ENCODE measurements at places on chromosomes 5 and 9.

DNA sequence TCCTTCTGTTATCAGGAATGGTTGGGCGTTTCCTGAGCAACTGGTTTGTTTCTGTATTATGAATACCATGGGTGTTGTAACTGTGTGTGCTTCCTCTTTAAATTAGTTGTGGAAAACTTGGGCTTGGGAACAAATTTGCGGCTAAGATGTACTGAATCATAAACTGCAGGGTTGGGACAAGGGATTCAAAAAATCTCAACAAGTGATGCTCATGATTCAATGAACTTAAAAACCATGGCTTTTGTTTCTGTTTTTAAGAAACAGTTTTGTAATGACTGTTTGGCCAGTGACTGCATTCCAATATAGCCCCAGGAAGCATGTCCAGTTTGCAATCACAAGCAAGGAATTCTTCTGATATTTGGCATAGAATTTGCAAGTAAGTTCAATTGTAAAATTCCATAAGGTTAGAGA is 657.5 kb upstream of the WWC1 start:
- no peak for DNase-seq

DNA sequence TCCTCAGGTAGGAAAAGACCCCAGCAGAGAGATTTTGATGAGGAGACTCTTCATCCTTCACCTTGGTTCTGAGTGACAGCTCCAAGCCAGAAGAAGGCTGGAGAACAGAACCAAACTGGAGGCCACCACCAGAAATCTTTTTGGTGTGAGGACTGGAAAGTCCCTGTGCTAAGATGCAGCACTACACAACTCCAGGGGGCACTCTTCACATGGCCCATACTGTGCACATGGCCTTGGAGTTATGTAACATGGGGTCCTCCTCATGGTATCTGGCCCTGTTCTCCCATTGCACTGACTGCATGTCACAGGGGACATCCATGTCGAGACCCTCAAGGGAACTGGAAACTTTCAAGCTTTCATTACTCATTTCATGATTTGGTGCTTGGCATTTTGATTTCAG is 17.3 kb upstream of the STX17 start:
- no peak for DNase-seq

DNA sequence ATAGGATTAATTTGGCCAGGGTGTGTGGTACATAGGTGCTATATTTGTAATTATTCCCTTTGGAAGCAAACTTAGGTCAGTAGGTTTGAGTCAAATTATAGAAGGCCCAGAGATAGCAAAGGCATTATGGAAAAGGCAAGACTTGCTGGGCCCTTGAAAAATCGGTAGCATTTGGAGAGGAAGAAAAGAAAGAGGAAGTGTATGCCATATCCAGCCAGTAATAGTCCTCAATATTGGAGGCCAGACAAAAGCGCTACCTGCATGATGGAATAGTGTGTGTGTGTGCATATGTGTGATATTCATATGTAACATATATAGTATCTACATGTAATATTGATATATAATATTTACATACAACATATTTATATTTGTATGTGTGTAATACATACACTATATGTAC is 146.1 kb downstream of the GHR start:
- DNase-seq = no peak

DNA sequence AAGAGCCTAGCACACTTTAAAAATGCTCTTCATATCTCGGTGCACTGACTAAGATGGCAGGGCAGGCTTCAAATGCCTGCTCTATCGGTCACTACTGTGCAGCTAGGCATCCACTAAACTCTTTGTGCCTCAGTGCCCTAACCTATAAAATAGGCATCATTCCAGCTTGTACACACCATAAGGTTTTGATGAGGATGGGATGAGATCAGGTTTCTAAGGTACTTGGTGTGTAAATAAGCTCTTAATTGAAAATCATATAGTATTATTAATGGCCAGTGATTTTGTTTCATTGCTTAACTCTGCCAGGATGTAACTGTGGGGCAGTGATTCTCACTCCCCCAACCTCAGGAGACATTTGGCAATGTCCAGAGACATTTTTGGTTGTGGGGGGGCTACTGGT is 78.5 kb downstream of the ALDH1A1 start:
- no peak for DNase-seq

DNA sequence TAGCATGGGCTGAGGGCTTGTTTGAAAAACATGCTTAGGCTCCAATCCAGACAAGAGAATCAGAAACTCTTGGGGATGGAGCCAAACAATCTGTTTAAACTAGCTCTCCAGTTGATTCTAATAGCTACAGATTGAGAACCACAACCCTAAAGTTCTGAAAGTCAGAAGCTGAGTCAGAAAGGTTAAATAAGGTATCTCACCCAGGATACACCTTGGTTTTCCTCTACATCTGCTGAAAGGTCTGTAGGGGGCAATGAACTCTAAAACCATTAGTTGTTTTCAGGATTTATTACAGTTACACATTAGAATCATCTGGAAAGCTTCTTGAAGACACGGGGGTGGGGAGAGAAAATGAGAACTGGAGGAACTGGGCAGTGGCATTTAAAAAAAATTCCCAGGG is 5.7 kb downstream of the GFM2 start:
- DNase-seq = no peak

DNA sequence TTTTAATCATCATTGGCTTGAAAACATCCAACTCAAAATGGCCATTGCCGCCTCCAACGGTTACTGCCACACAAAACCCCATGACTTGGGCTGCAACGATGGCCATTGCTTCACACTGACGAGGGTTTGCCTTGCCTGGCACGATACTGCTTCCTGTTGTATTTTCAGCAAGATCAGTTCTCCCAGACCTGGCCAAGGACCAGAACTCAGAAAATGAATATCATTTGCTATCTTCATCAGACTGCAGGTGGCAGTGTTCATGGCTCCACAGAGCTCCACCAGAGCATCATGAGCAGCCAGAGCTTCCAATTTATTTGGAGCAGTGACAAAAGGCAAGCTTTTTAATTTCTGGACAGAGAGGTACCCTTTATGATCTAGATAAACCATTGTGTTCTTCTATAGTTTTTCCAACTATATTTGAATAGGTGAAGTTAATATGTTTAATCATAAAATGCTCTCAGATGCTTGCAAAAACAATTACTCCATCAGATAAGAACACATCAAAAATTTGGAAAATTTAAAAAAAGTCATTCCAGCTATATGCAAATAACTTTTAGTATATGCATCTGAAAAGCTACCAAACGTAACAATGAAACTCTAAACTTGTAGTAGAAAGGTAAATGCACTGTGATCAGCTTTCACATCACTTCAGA is 10.4 kb downstream of the AMACR start:
- DNase-seq = peak; percentile 75

DNA sequence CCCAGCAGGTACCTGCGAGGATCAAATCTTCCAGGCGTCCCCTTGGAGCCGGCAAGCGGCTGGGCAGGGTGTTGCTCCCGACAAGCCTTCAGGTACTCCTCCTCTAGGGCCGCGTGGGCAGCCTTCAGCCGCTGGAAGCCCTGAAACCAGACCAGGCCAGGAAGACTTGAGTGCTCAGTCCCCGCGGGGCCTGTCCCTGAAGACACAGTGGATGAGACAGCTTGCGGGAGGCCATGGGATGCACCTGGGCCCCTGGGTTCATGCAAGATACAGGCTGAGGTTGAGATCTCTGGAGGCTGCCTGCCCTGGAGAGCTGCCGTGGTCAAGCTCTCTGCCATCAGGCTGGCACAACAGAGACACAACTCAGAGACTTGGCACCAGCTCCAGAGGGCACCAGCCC is 25.4 kb downstream of the AKNA start:
- no peak for DNase-seq

DNA sequence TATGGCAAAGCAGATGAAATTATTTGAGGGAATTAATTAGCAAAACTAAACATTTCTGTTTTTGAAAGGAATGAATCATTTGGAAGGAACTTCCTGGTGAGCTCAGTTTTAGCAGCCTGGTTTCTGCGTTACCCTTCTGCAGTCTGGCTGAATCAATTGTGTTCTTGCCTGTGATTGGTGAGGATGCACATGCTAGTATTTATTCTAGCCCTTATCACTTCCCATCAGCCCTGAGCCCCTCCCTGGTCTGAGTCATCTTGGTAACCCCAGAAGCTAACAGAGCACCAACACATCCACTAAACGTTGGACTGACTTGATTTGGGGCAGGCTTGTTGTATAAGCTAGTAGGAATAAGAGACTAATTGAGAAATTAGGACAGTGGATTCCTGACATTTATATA is 6.6 kb downstream of the TJP2 start:
- no peak for DNase-seq

DNA sequence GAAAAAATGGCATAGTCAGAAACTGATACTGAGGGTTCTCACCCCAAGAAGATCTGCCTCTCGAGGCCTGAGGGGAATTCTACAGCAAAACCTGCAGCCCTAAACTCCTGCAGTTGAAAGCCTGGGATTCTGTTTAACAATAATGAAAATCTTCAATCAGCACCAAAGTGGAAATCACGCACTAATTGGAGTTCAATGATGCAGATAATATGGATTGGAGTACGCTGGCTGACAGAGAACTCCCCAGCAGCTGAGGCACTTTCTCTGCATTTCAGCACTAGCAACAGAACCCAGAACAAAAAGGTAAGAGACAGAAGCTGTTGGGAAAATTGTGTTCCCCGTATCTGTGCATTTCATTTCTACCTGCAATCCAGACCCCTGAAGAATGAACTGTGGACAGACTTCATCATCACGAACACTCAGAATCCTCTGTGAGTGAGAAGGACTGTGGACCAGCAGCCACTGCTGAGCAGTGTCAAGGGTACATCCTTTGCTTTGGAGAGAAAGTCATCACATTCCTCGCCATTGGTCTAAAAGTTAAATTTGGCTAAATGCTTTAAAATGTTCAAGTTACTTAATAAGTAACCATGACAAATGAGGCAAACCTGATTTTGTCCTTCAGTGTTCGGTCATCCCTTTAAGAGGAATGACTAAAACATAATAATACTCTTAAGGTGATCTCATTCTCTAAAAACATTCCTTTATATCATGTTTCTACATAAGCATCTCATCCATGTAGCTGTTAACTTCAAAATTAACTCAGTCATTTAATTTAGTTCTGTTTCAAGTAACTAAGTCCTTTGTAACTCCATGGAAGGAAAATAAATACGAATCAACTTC is 126.1 kb downstream of the GAS1 start:
- no peak for DNase-seq

GRCh38 chr9:94861589-94862272 is 135.2 kb downstream of the AOPEP start:
- no peak for DNase-seq

DNA sequence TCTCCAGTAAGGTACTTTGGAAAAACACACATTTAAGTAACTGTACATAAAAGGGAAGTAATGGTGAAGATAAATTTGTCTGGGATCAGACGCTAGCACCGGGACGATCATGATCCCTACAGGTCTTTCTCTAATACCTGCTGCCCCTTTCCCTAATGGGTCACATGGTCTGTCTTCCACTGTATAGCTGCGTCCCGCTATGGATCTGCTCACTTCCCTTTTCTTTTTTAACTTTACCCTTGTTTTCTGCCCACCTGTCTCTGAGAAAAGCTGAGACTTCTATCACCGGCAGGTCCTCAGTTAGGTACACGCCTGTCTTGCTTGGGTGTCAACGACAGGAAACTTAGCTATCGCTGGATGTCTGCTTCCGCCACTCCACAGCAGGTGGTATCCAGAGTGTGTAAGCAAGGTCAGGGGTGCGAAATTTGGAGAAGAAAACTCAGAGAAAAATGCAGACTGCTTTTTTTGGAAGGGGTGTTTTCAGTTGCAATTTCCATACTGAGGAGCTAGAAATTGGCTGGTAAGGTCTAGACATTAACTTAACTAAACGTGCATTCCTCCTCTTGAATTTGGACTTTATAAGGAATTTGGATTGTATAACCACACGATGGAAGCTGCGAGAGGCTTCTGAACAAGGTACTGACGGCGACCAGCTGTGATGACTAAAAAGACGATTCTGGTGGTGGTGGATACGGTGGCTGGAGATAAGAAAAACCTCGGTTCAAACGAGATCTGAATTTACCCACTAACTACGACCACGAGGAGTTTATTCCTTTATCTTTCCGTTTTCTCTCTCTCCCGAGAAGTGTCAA is 1.1 kb upstream of the ICE1 start:
- DNase-seq = peak; percentile 24

DNA sequence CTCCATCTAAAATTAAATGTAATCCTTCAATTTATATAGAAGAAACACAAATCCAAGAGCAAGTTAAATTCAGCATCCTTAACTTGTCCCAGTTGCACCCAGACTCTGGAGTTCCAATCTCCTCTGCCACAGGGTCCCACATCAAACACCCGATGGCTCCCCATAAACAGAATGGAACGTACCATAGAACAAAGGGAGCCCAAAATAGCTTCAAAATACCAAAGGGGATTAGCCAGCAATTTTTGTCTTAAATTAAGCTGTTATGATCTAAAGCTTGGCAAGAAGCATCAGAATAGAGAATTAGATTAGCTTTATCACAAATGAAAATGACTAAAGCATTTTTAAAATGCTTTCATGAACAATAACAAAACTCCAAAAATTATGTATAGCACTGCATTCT is 112.8 kb downstream of the FANCC start:
- DNase-seq = no peak

- no peak for DNase-seq
These were observed 33.2 kb upstream of the ASTN2 start for GRCh38 chr9:117448066-117448465.

- DNase-seq = no peak
These were observed 76.3 kb downstream of the AOPEP start for GRCh38 chr9:94802793-94803192.

- DNase-seq = no peak
These were observed 4.0 kb downstream of the ELL2 start for GRCh38 chr5:95957561-95958203.

DNA sequence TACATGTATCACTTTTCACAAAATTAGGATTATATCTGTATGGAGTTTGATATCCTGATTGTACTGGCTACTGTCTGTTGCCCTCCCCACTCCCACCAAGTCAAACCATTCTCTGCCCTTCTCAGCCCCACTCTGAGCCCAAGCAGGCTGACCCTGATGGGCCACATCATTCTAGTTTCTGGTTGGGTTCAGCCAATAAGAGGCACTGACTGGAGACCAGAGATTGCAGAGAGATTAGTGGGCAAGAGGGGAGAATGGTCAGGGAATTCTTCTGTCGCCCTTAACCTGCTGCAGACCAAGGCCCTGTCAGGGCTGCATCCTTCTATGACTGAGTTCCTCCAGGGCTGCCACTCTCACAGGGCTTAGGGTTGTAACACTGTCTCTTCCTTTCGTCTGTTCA is 2.7 kb downstream of the HSPB3 start:
- no peak for DNase-seq

GRCh38 chr9:20624201-20625002 is 2.1 kb upstream of the MLLT3 start:
- peak; percentile 82 for DNase-seq

- no peak for DNase-seq
These were observed 2.9 kb downstream of the CCDC107 start for GRCh38 chr9:35660966-35661415.

DNA sequence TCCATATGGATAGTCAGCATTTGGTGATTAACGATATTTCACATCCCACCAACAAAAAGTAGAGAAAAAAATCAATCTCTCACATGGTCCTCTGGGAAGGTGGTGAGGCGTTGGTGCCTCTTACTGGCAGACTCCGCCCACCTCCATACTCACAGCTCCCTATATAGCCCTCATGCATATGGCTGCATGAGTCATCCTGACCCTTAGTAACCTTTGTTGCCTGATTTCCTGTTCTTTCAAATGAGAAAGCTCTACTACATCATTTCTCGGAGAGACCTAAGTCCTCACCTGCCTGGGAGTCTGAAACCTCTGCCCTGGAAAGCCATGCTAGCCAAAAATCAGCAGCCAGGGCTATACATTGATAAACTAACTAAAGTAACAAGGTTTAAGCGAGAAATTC is 33.3 kb upstream of the ABCA1 start:
- no peak for DNase-seq
